ENCODE measurements at places on chromosomes 12 and 14. TPM values are rescaled to one million over a fixed set of nuclear protein-coding genes. Genes with fewer than 3 reads are reported as not detected.

Gene TCL1B
- total RNA-seq, result not detected

GRCh38 chr14:97456958-97457357, 659.8 kb downstream of the VRK1 start:
- H3K27me3 ChIP-seq, result no peaks in the 10 kb centered on the region
- H3K36me3 ChIP-seq, result no peaks in the 10 kb centered on the region
- H3K4me1 ChIP-seq, result no peaks in the 10 kb centered on the region
- H3K27ac ChIP-seq, result no peak overlapping the region

DNA sequence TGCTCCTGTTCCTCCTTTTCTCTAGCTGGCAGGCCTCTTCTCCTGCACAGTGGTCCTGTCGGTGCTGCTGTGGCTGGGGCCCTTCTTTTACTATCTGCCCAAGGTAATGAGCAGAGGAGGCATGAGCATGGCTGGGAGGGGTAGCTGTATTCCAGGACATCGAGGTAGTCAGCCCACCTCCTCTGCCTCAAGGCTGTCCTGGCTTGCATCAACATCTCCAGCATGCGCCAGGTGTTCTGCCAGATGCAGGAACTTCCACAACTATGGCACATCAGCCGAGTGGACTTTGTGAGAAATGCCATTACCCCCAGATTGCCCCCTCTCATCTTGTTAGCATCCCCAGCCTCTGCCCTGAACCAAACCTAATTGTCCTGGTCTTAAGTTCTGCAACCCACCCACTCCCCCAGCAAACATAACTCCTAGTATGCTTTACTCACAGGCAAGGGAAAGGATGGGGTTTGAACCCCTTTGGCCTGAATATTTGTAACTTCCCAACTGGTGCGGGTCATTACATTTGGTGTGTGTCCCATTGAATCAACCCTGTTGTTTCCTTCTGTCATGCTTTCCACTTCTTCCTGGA, 9.1 kb downstream of the B4GALNT1 start:
- peaks cover 14% of the 10 kb centered on the region for H3K36me3 ChIP-seq
- DNase-seq, result no peak
- no peak overlapping the region for H3K4me3 ChIP-seq
- H3K27ac ChIP-seq, result no peak overlapping the region
- no peaks in the 10 kb centered on the region for H3K4me1 ChIP-seq
- peaks cover 4% of the 10 kb centered on the region for H3K27me3 ChIP-seq

GRCh38 chr14:82116721-82117120, 583.1 kb upstream of the SEL1L start:
- DNase-seq, result no peak
- no peaks in the 10 kb centered on the region for H3K36me3 ChIP-seq
- H3K27me3 ChIP-seq, result no peaks in the 10 kb centered on the region
- H3K27ac ChIP-seq, result no peak overlapping the region
- H3K4me3 ChIP-seq, result no peak overlapping the region

GRCh38 chr12:6053541-6053940, 70.9 kb downstream of the VWF start:
- H3K4me3 ChIP-seq, result no peak overlapping the region
- no peaks in the 10 kb centered on the region for H3K36me3 ChIP-seq
- H3K4me1 ChIP-seq, result no peaks in the 10 kb centered on the region
- H3K27me3 ChIP-seq, result no peaks in the 10 kb centered on the region
- no peak for DNase-seq
